GOT3 (cell line): ENCODE measurements at places on chromosomes 16 and 17.

DNA sequence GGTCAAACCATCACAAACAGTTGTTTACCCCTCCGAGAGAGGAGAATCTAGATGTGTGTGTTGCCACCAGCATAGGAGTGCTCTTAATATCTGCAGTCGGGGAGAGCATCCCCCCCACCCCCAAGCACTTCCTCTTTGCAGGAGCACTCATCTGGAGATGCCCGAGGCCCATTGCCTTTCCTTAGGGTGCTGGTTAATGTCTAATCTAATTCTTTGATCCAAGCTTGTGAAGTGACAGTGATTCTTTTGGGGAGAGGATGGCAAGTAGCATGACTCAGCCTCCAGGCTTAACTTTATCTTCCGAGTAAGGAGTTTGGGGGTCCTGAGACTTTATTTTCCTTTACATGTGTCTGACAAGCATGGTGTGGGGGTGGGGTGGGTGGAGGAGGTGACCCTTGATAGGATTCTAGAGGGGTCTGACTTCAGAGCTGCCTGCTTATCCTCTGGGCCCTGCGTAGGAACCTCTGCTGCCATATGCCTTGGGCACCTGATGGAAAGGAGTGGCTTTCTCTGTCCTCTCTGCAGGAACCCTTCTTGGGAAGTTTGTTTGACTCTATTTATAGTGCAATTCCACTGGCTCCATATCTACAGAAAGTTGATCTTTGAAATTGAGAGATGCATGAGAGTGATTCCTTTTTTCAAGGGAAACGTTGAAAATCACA is 207.1 kb downstream of the SPECC1 start:
- no peak for DNase-seq

DNA sequence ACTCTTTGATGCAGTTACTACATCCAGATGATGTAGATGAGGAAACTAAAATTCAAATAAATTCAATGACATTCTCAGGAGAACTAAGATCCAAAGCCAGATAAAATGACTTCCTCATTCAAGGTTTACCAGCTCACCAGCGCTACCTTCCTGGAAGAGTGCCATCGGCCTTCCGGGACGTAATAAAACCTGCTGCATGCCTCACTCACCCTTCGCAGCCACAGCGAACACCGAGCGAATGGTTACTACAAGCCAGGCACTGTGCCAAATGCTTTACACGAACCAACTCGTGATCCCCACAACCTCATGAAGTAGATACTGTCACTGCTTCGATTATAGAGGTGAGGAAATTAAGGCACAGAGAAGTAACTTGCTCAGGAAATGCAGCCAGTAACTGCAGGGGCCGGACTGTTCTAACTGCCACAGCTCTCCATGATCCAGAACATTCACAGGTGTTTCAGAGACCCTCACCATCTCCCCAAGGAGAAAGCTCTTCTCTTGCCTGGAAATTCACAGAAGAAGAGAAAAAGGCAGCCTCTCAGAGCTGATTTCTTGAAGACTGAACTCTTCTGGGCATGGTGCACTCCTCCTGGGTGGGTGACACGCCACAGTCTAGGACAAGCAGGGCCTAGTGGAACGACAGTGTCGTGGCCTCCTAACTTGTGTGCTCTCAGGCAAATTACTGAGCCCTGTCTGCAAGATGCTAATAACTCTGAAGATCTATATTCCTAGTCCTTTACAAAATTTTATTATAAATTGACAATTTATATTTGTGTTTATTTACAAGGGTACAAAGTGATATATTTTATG is 46.8 kb downstream of the HIC1 start:
- DNase-seq: no peak

- DNase-seq: no peak
These were observed 126.9 kb upstream of the WSCD1 start for GRCh38 chr17:5943232-5943631.

GRCh38 chr17:74099442-74100340 is 103.8 kb upstream of the RPL38 start:
- no peak for DNase-seq

GRCh38 chr16:4729876-4730275 is 4.2 kb downstream of the ANKS3 start:
- DNase-seq: no peak

GRCh38 chr17:42309986-42310786 is 21.9 kb downstream of the STAT5A start:
- no peak for DNase-seq
